ENCODE measurements at places on chromosomes 16 and 17. TPM values are rescaled to one million over a fixed set of nuclear protein-coding genes. Genes with fewer than 3 reads are reported as not detected.
A peak's percentile ranks its signal among the peaks of the same experiment; 100 is the strongest.

DNA sequence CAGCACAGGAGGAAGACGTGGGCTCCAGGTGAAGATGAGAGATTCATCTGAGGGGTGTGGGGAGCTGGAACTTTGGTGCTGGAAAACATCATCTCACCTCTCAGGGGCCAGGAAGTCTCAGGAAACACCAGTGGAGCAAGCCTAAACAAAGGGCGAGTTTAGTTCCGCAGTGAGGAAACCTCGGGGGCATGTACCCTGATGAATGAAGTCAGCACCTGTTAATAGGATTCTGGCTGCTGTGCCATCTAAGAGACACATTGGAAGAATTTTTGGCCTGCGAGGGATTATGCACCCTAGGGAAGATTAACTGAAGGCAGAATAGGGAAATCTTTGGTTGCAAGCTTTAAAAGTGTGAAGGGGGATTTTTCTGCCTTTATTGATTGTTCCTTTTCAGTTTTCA lies 94.7 kb upstream of the CACNG5 start:
- DNase-seq: no peak

DNA sequence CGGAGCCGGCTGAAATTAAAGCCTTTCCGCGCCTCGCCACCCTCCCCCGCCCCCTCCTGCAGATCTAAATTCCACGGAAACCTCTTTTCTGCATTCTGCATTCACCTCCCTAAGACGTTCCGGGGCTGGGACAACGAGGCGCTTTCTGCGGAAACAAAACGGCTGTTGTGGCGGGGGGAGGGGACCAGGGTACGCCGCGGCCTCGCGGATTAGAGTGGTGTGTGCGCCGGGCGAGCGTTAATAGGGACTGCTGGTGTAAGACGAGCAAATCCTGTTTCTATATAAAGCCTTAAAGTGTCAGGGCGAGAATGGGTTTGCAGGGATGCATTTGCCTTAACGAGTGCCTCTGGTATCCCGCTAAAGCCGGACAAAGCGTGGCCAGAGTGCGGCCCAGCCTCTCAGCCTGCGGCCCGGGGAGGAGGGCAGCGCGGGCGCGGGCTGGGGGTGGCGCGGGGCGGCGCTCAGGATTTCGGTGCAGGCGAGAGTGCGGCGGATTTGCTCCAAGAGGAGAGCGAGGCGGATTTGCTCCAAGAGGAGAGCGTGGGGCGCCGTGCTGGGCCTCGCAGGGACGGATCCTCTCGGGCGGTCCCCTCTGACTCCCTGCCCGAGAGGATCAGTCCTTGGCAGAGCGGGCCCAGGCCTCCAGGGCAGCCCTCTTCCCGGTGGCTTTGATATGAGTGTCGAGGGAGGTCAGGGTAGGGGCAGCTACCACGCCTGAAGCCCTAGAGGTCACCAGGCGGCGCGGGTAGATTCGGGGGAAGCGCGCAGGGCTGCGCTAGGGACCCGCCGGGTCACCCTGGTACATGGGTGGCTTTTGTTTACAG lies 5.1 kb downstream of the BAHCC1 start:
- DNase-seq: peak; percentile 70

Gene NOG
- not detected for total RNA-seq

GRCh38 chr16:68377667-68378393 lies 67.0 kb downstream of the PRMT7 start:
- DNase-seq: peak; percentile 7

Gene CACNG3
- not detected for total RNA-seq

GRCh38 chr17:229709-230394 lies 48.4 kb upstream of the DOC2B start:
- DNase-seq: no peak

GRCh38 chr17:40551879-40552768 lies 13.1 kb downstream of the CCR7 start:
- peak; percentile 95 for DNase-seq

GRCh38 chr16:31271621-31272190 lies 11.9 kb downstream of the ITGAM start:
- DNase-seq: no peak

Gene TVP23C
- total RNA-seq: 25.1 TPM

GRCh38 chr17:61402978-61403800 lies 3.5 kb downstream of the TBX2 start:
- DNase-seq: peak; percentile 36

Gene MYL11
- total RNA-seq: not detected

Gene EPX
- total RNA-seq: not detected

Gene PSMD12
- total RNA-seq: 19.1 TPM

GRCh38 chr16:54931120-54932014 lies 702 bp downstream of the IRX5 start:
- DNase-seq: peak; percentile 43

DNA sequence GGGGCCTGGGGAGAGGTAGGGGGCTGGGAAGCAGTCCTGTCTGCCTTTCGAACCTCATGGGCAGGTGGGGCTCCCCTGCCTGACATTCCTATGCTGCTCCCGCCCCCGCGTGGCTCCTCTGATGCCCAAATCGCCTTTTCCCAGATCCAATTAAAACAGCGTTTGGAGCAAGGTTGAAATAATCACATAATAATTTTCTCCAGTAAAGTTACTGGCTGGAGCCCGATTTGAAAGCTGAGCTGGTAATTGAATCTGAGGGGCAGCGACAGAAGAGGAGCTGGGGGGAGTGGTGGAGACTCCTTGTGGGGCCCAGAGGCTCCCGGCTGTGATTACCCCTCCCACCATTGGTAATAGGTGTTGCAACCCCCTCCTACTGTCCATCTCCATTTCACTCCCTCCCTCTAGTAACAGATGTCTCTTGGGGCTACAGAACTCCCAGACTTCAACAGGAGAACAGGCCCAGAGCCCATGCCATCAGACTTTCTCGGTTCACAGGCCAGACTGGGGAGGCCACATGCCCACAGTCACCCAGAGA lies 38.9 kb upstream of the C1QL1 start:
- no peak for DNase-seq

DNA sequence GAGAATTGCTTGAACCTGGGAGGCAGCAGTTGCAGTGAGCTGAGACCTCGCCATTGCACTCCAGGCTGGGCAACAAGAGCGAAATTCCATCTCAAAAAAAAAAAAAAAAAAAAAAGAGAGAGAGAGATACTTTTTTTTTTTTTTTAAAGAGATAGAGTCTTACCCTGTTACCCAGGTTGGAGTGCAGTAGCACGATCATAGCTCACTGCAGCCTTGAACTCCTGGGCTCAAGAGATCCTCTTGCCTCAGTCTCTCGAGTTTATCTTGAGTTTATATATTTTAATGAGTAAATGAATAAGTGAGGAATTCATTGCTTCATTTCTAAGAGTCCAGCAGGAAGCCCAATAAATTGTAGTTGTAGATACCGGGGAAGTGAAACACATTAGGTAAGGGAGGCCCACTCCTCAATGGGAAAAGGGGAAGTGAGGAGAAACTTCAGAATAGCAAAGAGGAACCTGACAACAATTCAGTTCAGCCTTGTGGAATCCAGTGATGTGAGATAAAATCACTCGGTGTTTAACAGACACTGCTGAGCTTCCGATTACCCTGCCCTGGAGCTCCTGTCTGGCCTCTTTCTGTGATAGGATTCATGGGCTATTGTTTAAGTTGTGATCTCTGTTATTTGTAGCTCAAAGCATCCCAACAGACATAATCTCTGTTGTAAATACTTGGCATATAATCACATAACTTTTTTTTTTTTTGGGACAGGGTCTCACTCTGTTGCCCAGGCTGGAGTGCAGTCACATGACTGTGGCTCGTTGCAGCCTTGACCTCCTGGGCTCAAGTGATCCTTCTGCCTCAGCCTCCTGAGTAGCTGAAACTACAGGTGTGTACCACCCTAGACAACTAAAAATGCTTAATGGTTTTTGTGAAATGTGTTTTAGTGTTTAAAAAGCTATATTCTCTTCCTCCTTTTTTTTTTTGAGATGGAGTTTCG lies 15.8 kb upstream of the ITGAM start:
- DNase-seq: no peak

DNA sequence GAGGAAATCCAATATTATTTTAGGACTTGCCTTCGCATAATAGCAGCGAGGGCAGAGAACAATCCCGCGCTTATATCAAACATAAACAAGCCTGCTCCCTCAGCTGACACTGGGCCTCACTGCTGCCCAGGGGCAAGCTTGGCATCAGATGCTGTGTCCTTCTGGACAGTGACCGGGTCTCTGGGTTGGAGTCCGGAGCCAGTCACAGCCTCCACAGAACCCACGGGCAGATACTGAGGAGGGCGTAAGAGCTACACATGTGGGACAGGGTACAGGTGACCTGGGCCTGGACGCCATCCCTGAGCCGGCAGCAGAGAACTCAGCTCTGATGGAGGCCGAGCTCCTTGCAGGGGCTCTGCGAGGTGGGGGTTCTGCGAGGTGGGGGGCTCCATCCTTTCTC lies 14.7 kb upstream of the ZNF469 start:
- DNase-seq: no peak

GRCh38 chr17:66348584-66349165 lies 46.3 kb downstream of the PRKCA start:
- DNase-seq: peak; percentile 82

GRCh38 chr17:1482680-1483079 lies 9.8 kb downstream of the MYO1C start:
- DNase-seq: no peak

Gene CARD14
- not detected for total RNA-seq

Gene AOC3
- 0.08 TPM for total RNA-seq

- no peak for DNase-seq
Observed at GRCh38 chr16:31080035-31080629, 5.9 kb downstream of the ZNF646 start.

DNA sequence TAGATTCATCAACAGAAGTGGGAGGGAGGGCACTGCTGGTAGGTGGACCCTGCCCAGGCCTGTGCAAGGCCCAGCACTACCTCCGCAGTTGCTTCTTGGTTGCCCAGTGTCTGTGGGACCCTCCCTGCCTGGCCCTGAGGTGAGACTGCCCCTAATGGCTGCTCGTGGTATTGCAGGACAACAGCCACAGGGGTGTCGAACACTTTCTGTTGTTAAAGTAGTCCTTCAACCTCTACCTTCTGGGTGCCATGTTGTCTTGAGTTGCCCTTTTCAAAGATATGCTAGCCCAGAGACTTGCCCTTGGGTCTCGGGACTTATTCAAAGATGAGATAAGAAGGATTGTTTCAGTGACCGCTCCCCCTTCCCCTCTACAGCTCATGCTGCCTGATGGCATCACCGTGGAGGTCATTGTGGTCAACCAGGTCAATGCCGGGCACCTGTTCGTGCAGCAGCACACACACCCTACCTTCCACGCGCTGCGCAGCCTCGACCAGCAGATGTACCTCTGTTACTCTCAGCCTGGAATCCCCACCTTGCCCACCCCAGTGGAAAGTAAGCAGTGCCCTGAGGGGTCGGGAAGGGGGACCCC lies 29.1 kb downstream of the AKAP1 start:
- DNase-seq: peak; percentile 19
